Activated CD4-positive, alpha-beta T cell treated with anti-CD3 and anti-CD28 coated beads, Interleukin-2, amount 10 ng/mL, durations not matched to agents 24 days and 14 days (primary cell): ENCODE measurements at places on chromosomes 12 and 14.

DNA sequence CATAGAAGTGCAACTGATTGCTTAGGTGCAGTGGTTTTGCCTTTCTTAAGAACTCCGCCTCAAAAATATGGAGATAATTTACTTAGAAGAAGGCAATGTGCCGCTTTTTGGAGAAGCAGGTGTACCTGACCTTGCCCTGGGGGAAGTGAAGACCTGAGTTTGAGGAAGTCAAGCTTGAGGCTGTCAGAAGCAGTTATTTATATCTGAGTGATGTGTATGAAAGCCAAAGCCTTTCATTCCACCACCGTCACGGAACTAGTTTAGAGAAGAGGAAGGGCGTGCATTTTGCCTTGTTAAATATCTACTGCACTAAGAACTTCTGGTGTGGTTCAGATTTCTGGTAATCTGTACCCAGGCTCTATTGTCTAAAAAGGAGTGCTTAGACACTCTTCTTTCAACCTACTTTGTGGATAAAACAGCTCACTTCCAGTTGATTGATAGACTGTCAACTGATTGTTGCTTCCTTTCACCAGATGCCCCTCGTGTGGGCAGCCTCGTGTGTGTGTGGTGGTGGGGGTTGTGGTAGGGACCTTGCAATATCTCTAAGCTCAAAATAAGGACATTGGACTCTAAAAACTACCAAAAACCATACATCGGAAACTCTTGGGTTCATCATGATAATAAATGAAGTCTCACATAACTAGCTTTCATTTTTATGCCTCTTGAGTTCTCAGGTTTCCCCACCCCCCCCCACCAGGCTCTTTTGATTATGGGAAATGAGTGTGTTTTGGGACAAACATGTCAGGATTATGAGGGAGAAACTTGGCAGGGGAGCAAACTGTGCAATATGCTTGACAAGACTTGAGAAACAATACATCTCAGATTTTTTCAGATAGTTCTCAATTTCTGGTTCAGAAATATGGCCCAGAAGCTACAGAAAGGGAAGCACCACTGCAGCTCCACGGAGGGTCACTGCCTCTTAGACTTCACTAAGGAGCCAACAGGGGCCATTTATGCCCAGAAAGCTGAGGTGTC is 78.6 kb downstream of the ARF6 start:
- DNase-seq: peak; percentile 88

DNA sequence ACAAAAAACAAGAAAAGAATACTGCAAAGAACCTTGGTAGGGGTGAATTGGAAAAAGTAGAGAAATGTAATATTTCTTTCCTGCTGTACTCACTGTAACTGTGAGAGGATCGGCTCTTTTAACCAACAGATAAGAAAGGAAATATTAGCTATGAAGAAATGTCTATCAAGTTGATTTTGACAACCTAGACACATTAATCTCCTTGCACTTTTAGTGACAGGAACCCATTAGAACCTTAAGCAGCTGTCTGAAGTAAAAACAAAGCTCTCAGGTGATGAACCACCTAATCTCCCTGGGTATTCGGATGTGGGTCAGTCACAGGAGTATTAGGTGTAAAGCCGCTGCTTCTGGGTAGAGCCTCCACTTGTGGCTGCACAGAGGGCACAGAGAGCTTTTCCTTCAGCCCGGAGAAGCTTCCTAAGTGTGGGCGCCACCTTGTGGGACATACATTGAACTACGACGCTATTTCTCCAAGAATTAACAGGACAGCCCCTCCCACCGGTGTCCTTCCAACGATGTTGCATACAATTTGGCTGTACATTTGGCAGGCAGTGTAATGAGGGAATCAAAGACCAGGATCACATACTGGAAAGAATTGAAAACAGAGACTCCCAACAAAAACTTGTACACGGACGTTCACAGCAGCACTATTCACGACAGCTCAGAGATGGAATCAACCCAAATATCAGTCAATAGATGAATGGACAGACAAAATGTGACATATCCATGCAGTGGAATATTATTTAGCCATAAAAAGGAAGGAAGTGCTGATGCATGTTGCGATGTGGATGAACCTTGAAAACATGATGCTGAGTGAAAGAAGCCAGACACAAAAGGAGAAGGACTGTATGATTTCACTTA is 28.9 kb upstream of the MAPKAPK5 start:
- DNase-seq: peak; percentile 89

DNA sequence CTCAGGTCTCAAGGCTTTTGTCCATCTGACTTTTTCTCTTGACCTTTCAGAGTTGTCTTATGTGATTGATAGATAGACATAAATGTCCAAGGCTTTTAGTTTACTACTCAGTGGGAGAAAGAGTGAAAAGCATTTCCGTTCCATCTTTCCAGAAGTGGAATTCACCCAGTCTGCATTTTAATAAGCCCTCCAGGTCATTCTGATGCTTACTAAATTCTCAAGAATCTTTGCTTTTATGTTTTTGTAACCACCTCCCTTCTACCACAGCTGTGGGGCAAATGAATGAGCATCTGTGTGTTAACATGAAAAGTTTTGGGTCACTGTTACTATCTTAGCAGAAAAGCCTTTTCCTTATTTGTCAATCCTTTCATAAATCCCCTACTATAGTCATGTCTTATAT is 251.4 kb downstream of the LRIG3 start:
- no peak for DNase-seq

GRCh38 chr12:124577986-124578385 is 10.6 kb upstream of the NCOR2 start:
- no peak for DNase-seq

GRCh38 chr14:81148635-81149034 is 72.1 kb downstream of the GTF2A1 start:
- no peak for DNase-seq

DNA sequence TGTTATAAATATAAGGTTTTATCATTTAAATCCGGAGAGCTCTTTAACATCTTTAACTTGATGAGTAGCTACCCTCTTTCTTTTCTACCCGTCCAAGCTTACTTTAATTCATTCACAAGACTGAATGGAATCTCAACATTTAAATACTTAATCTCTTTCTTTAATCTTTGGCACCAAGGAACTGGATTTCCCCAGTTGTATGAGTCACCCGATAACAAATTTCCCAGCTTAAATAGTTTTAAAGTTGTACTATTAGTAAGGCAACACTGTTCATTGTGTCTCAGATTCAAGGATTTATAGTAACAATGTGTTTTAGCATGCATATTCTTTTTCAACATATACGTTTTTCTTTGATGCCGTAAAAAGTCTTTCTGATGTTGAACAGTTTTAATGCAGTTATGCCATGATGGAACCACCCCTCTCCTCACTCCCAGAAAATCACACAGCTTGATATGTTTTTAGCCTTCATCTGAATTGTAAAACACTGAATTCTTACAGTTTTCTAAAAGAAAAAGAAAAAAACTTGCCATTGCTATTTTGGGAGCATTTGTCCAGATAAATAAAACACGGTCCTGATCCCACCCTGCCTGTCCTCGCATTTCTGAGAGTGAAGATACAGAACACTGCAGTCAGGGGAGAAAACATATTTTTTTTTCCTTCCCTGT is 16.0 kb upstream of the LRP6 start:
- DNase-seq: no peak

DNA sequence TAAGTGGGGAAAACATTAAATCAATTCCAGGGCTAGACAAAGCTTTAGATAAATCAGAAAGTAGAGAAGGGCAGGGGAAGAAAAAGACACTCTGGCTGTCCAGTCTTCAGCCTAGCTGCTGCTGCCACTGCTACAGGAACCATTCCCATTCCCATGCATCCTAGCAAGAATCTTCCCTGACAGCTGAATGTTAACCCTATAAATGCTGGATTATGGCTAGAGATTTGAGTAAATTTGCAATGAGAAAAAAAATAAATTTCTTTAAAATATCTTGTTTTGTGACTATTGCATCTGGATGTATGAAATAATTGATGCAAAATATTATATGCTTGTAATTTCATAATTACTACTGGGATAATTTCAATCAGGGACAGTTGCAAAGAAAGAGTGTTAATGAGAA is 15.0 kb upstream of the CDKN3 start:
- no peak for DNase-seq

DNA sequence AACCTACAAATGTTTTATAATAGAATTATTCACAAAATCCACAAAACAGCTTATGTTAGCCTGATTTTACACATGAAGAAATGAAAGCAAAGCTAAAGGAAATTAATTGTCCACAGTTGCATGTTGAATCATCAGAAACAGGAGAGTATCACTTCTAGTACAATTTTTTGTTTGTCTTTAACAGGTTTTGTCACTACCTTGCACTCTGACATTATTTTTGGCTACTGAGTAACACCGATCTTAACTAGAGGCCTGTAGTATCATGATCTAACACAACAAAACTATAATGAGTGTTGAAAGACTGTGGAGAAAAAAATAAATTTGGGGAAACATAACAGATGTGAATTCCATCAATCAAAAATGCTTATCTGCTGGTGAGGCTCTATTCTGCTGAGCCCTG is 60.1 kb downstream of the TAOK3 start:
- DNase-seq: no peak

- DNase-seq: no peak
These were observed 47.6 kb downstream of the DCAF5 start for GRCh38 chr14:69105326-69105725.
